Epithelial cell of prostate (primary cell): ENCODE measurements at places on chromosomes 6 and 20.

GRCh38 chr20:25571240-25571639 is 14.1 kb downstream of the NINL start:
- DNase-seq, result no peak

GRCh38 chr6:137290601-137291261 is 71.5 kb upstream of the IFNGR1 start:
- no peak for DNase-seq

GRCh38 chr6:159062564-159062945 is 17.8 kb upstream of the TAGAP start:
- DNase-seq, result no peak

- DNase-seq, result no peak
Observed at GRCh38 chr20:57711311-57711712, 1.5 kb upstream of the PMEPA1 start.

DNA sequence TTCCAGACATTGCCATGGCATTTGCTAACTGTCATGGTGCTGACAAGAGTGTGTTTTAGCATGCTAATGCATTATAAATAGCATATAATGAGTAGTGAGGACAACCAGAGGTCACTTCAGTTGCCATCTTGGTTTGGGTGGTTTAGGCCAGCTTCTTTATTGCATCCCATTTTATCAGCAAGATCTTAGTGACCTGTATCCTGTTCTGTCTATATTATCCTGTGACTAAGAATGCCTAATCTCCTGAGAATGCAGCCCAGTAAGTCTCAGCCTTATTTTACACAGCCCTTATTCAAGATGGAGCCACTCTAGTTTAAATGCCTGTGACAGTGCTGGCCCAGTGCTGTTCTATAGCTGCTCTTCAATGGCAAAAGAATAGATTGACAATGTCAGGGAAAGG is 781.0 kb upstream of the ADGRB3 start:
- no peak for DNase-seq

DNA sequence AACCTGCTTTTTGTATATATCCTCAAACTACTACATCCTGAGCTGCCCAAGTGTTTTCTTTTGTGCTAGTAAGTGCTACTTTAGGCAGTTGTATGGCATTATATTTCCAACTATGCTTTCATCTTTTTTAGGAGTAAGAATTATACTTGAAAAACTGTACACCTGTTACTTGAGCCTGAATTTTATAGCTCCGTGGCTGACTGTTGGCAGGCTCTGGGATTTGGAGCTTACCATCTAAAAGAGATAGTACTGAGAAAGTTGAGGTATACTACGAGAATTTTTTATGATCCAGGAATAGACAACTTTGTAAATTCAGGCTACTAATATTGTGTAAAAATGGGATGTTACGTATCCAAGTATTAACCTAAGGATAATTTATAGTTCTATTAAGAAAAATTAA is 32.4 kb downstream of the RNF217 start:
- DNase-seq, result no peak

DNA sequence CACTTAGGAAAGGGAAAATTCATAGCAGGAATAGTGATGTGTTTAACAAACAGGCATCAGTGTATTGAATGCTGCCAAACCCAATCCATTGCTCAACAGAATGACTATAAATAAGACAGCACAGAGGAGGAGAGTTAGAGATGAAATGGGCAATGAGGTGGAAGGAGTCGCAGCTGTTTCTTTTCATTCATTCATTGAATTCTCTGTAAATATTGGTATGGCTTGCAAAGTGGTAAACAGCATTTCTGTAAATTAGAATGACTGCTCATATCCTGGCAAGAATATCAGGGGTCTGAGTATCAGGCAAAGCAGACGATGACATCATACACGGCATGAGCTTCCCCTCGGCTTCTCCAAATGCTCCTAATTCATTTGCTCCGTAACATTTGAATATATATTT is 703.6 kb upstream of the SLC35B3 start:
- DNase-seq, result no peak

GRCh38 chr6:47221565-47221964 is 88.1 kb downstream of the TNFRSF21 start:
- no peak for DNase-seq

GRCh38 chr6:154773610-154774089 is 40.4 kb downstream of the SCAF8 start:
- DNase-seq, result no peak
